ENCODE measurements at places on chromosomes 3 and 15.

- H3K4me3 ChIP-seq, result no peak overlapping the region
- H3K27me3 ChIP-seq, result no peaks in the 10 kb centered on the region
- no peaks in the 10 kb centered on the region for H3K36me3 ChIP-seq
- H3K27ac ChIP-seq, result no peak overlapping the region
- peaks cover 9% of the 10 kb centered on the region for H3K4me1 ChIP-seq
Measured at GRCh38 chr15:60757273-60757672, 278.3 kb upstream of the ICE2 start.

DNA sequence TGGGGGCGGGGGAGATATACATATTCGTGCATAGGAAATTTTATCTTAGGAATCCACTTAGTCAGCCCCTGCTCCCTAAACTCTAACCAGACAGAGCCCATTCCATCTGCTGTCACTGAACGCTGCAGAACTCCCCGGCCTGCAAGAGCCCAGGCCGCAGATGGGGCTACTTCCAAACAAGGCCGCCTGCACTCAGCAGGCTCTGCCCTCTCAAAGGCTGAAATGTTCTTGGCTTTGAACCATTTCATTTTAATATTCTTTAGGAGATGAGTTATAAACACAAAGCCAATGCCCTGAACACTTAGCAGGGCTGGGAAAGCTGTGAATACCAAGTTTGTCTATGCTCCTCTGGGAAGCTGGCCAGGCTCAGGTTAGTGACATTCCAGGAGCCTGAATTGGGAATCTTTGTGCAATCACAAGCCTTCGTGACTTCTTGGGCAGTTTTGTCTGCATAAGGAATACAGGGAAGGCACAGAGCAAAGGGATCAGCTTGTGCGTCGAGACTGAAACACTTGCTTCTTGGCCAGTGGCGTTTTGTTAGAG is 65.0 kb downstream of the SYNM start:
- H3K4me1 ChIP-seq, result no peaks in the 10 kb centered on the region
- no peaks in the 10 kb centered on the region for H3K27me3 ChIP-seq
- no peak overlapping the region for H3K4me3 ChIP-seq
- DNase-seq, result no peak
- peak overlapping the region; percentile 78 for H3K27ac ChIP-seq
- H3K36me3 ChIP-seq, result no peaks in the 10 kb centered on the region

GRCh38 chr3:27633224-27633545 is 88.9 kb downstream of the EOMES start:
- no peaks in the 10 kb centered on the region for H3K27me3 ChIP-seq
- H3K4me1 ChIP-seq, result no peaks in the 10 kb centered on the region
- H3K27ac ChIP-seq, result peak overlapping the region; percentile 88
- H3K36me3 ChIP-seq, result no peaks in the 10 kb centered on the region

DNA sequence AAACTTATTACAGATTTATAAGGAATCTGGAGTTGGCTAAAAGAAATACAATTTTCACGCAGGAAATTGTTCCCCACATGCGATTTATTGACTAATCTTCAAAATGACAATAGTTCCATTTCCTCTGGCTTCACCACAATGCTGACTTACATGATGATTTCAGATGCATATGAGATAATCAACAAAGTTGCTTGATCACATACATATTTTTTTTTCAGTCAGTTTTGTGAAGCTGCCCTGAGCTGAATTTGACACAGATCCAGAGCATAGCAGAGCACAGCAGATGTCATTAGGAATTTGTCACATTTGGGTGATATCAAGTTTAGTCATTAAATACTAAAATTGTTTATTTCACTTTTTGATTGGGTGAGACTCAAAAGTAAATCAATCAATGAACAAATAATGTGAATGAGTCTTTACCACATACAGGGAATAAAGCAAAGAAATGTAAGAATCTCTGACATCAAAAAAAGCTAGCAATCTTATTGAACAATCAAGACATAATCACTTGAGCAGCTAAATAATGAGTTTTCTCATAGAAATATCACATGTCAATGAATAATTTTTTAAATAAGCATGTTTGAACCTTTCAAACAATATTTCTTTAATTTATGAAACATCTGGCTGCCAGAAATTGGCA is 18.3 kb downstream of the CPB1 start:
- no peak overlapping the region for H3K27ac ChIP-seq
- no peak for DNase-seq
- H3K36me3 ChIP-seq, result no peaks in the 10 kb centered on the region
- no peak overlapping the region for H3K4me3 ChIP-seq
- no peaks in the 10 kb centered on the region for H3K27me3 ChIP-seq

DNA sequence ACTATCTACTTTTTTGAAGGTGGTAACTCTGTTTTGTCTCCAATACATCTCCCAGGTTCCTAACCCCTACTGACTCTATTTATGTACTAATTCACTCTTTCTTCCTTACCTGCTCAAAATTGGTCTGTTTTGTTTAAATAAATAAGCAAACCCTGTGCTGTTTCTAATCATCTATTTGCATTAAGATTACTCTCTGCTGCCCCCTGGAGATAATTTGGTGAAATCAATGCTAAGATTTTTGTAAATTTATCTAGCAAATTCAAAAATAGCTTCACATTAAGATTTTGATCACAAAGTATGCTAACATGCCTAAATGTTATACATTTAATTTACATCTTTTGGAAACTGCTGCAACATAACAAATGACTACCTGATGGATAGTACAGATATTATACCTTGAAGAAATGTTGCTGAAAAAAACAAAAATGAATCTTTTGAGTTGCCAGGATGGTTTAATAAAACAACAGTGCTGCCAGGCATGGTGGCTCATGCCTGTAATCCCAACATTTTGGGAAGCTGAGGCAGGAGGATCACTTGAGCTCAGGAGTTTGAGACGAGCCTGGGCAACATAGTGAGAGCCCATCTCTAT is 4.4 kb upstream of the CD200R1 start:
- H3K27ac ChIP-seq, result no peak overlapping the region
- H3K27me3 ChIP-seq, result no peaks in the 10 kb centered on the region
- no peaks in the 10 kb centered on the region for H3K36me3 ChIP-seq
- no peak for DNase-seq

DNA sequence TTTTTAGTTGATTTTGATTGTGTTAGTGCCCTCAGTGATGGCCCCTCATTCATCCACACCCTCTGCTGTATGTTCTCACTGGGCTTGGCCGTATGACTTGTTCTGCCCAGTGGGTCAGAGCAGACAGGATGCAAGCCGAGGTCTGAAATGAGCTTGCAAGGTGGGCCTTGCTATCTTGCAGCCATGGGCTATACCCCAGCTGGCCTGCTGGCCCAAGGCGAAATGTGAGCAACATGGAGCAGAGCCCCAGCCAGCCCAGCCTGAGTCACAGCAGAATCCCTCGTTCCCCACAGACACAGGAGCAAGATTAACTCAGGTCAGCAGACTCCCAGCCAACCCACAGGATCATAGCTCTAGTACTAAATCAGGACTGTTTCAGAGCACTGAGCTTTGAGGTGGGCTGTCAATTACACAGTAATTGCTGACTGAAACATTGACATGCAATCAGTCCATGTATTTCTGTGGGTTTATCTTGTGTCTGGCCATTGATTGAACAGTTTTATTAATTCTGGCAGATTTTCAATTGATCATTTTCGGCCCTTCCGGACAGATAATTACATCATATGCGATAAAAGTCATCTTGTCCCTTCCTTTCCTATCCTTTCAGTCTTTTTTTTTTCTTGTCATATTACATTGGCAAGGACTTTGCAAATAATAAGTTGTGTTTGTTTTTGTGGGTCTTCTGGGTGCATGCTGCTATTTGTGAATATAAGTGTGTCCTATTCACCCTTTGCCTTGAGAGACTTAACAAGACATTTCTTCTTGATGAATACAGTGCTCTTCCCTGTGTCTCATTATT is 27.1 kb downstream of the KLF15 start:
- H3K4me1 ChIP-seq, result no peaks in the 10 kb centered on the region
- H3K4me3 ChIP-seq, result no peak overlapping the region
- H3K36me3 ChIP-seq, result peaks cover 6% of the 10 kb centered on the region
- no peak for DNase-seq
- no peaks in the 10 kb centered on the region for H3K27me3 ChIP-seq

- no peak overlapping the region for H3K4me3 ChIP-seq
- no peaks in the 10 kb centered on the region for H3K27me3 ChIP-seq
- no peaks in the 10 kb centered on the region for H3K4me1 ChIP-seq
- no peak overlapping the region for H3K27ac ChIP-seq
- H3K36me3 ChIP-seq, result no peaks in the 10 kb centered on the region
- no peak for DNase-seq
Measured at GRCh38 chr3:161322781-161323568, 48.3 kb downstream of the SPTSSB start.

- no peak overlapping the region for H3K4me3 ChIP-seq
- DNase-seq, result no peak
- no peak overlapping the region for H3K27ac ChIP-seq
- no peaks in the 10 kb centered on the region for H3K27me3 ChIP-seq
- no peaks in the 10 kb centered on the region for H3K36me3 ChIP-seq
Measured at GRCh38 chr3:104696470-104696869, 670.2 kb upstream of the ALCAM start.

DNA sequence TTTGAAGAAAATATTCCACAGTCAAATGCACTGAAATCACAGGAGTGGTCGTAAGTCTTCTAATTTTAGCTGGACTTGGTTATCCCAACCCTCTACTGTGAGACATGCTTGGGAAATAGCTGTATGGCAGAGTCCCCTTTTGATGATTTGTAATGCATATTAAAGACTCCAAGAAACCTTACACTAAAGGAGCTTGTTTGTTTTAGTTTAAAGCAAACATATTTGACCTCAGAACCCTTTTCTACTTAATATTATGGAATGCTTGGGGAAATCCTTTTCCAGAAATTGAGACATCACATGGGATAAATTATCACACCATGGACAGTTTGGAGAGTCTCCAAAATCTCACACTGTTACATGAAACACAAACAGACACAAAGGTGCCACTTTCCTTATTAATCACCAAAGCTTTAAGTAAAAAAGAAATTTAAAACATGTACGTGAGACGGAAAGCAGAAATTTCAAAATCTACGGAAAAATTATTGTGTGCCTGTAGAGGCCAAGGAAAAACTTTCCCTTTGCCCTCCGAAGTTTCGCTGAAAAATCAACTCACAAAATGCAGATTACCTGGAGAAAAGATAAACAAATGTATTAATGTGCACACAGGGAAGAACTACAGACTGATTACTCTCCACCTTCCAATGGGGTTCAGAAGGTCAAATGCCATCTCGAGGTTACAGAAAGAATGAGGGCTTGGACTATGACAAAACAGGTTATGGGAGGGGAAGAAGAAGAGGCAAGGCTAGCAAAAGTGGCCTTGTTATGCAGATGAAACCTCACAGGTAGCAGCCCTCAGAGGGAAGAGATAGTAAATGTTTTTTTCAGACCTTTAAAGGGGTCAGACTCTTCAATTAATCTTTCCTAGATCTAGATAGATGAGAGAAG is 7.0 kb upstream of the CPB1 start:
- no peaks in the 10 kb centered on the region for H3K4me1 ChIP-seq
- H3K4me3 ChIP-seq, result no peak overlapping the region
- no peaks in the 10 kb centered on the region for H3K36me3 ChIP-seq
- H3K27me3 ChIP-seq, result no peaks in the 10 kb centered on the region

GRCh38 chr3:42101048-42101447 is 9.9 kb downstream of the TRAK1 start:
- no peaks in the 10 kb centered on the region for H3K36me3 ChIP-seq
- H3K27ac ChIP-seq, result no peak overlapping the region
- no peaks in the 10 kb centered on the region for H3K4me1 ChIP-seq
- no peak overlapping the region for H3K4me3 ChIP-seq
- H3K27me3 ChIP-seq, result no peaks in the 10 kb centered on the region
- no peak for DNase-seq

- H3K27me3 ChIP-seq, result no peaks in the 10 kb centered on the region
- no peak overlapping the region for H3K4me3 ChIP-seq
- no peaks in the 10 kb centered on the region for H3K4me1 ChIP-seq
- H3K27ac ChIP-seq, result no peak overlapping the region
- no peak for DNase-seq
- H3K36me3 ChIP-seq, result no peaks in the 10 kb centered on the region
Measured at GRCh38 chr15:62262305-62262941, 97.3 kb upstream of the C2CD4B start.

- no peaks in the 10 kb centered on the region for H3K36me3 ChIP-seq
- no peak overlapping the region for H3K27ac ChIP-seq
Measured at GRCh38 chr3:71907996-71908395, 123.0 kb upstream of the PROK2 start.

- no peaks in the 10 kb centered on the region for H3K36me3 ChIP-seq
- H3K27ac ChIP-seq, result no peak overlapping the region
- no peaks in the 10 kb centered on the region for H3K4me1 ChIP-seq
- DNase-seq, result no peak
- H3K27me3 ChIP-seq, result no peaks in the 10 kb centered on the region
- no peak overlapping the region for H3K4me3 ChIP-seq
Measured at GRCh38 chr3:126903521-126903920, 79.4 kb upstream of the PLXNA1 start.

DNA sequence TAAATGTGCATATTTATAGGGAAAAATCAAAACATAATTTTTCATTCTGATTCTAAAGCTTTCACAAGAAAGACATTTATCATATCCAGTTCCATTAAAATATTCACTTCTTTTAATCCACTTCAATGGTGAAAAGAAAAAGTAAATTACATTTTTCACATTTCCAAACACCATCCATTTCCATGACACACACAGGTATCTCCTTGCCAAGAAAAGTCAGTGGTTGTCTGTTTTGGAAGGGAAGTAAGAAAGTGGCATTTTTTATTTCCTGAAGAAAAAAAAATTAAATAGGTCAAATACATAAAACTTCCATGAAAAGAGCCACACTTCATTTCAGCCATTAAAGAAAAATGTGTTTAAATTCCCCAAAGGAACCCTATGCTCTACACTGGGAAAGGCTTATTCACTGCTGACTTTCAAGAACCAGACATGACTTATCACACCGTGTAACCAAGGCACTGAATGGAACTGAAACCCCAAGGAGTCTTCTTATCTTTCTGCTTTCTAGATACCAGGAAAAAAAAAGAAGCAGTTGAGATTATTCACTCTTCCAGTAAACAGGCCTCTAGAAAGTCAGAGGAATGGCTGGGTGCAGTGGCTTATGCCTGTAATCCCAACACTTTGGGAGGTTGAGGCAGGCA is 44.5 kb downstream of the OSBPL10 start:
- H3K27ac ChIP-seq, result no peak overlapping the region
- H3K36me3 ChIP-seq, result no peaks in the 10 kb centered on the region
- H3K4me3 ChIP-seq, result no peak overlapping the region
- H3K27me3 ChIP-seq, result no peaks in the 10 kb centered on the region
- DNase-seq, result no peak

DNA sequence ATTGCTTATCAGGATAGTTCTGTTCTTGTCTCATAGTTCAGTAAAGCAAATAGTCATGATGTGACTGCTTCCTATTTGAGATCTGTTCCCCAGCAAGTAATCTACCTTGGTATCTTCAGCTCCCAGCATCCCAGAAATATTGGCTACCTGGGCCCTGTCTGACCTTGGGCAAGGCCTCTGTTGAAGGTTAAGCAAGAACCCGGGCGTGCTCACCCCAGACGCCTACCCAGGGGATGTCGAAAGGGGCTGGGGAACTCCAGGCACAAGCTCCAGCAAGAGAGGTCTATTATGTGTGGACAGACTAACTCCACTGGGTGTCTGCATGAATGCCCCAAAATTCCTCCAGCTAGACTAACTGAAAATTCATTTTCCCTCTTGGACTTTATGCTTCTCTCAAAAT is 37.3 kb upstream of the IGF1R start:
- H3K27ac ChIP-seq, result no peak overlapping the region
- H3K4me3 ChIP-seq, result no peak overlapping the region
- DNase-seq, result no peak

All from aorta (tissue), 5 donors.